RPMI7951 (cell line): ENCODE measurements at places on chromosomes 1 and 21. TPM values are rescaled to one million over a fixed set of nuclear protein-coding genes. Genes with fewer than 3 reads are reported as not detected.

Gene ZNHIT6
- 12.4 and 13.2 TPM in 2 replicates for total RNA-seq

- DNase-seq = peak; percentile 61
Measured at GRCh38 chr1:40143891-40144575, 17.2 kb upstream of the RLF start.

Gene DCST1
- total RNA-seq = not detected in 2 replicates

GRCh38 chr1:119361205-119361604 is 7.4 kb upstream of the HAO2 start:
- no peak for DNase-seq

GRCh38 chr1:15435239-15436077 is 2.8 kb upstream of the CTRC start:
- DNase-seq = no peak

- DNase-seq = no peak
Measured at GRCh38 chr1:106458866-106459265, 597.6 kb upstream of the PRMT6 start.

DNA sequence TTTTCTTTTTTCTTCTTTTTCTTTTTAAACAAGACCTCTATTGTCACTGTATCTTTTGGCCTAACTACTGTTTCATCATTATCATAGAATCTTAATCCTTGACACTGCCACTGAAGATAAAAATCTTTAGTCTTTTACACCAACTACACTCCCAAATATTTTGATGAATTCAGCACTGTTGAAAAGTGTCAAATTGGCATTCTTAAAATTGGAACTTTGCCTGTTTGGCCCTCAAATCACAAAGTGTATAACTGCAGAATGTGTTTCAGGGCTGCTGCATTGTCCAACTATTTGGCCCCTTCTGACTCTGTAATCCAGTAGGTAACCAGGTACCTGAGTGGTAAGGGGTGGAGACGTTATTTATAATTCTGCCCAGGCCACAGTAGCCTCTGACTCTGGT is 34.3 kb downstream of the ACTN2 start:
- DNase-seq = no peak

GRCh38 chr1:15355968-15356625 is 53.6 kb upstream of the EFHD2 start:
- peak; percentile 99 for DNase-seq

- DNase-seq = peak; percentile 29
Measured at GRCh38 chr21:39651206-39651605, 38.5 kb downstream of the B3GALT5 start.

Gene VSIG8
- 0.20 TPM in 1 of 2 replicates, not detected in the other for total RNA-seq

- DNase-seq = peak; percentile 69
Measured at GRCh38 chr1:192477630-192478029, 97.9 kb upstream of the RGS1 start.

Gene NID1
- 50.9 and 60.2 TPM in 2 replicates for total RNA-seq

DNA sequence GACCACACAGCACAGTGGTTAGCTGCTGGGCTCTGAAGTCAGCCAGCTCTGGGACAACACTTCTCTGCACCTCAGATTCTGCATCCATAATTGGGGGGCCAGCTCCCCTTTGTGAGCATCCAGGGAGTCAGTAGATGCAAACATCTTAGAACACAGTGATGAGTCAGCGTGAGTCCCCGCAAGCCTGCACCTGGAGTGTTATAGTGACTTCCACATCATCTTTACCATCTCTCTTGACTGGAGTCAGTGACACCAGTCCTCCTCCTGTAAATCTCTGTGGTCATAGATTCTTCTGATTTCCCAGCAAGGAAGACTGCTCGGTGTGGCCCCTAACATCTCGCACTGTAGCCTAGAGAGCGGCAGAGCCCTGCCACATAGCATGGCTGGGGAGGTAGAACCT is 13.9 kb upstream of the EDN2 start:
- DNase-seq = peak; percentile 62

Gene GPBP1L1
- 105 and 122 TPM in 2 replicates for total RNA-seq

- DNase-seq = peak; percentile 54
Measured at GRCh38 chr1:203643213-203644045, 16.8 kb downstream of the ATP2B4 start.

DNA sequence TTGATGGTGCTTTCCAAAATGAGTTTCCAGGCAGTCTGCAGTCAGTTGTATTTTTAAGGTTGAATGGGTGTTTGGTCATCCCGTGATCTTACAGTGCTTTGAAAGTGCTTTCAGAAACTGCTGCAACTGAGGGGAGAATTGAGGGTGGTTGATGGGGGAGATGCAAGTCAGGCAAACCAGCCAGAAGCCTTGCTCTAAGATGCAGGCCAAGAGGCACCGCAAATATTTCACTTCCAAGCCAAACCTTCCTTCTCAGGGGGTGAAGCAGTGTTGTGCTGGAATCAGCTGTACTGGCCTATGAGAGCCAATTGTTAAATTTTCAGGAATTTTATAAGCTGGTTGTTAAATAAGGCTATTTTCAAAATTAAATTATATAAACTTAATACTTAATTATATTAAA is 151.6 kb downstream of the KCNJ6 start:
- no peak for DNase-seq
